BE2C (cell line): ENCODE measurements at places on chromosomes 1 and 21.

DNA sequence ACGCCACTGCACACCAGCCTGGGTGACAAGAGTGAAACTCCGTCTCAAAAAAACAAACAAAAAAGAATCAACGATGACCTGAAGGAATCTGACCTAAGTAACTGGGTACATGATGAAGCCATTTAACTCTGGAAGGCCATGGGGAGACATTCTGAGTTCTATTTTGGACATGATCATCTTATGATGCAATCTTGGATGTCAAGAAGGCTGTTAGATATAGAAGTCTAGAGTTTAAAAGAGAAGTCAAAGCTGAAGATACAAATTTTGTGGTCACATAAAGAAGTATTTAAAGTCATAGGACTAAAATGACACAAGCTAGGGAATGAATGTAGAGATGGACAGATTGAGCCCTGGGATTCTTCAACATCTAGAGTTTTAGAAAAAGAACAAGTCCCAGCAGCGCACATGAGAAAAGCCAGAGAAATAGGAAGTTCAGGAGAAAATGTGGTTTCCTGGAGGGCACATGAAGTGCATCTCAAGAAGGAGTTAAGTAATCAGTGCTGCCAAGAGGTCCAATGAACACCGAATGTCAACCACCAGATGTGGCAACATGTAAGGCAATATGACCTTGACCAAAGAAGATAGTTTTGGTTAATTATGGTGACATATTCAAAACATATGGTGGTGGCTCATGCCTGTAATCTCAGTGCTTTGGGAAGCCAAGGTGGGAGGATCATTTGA, 26.8 kb downstream of the ELK4 start:
- no peak for DNase-seq

DNA sequence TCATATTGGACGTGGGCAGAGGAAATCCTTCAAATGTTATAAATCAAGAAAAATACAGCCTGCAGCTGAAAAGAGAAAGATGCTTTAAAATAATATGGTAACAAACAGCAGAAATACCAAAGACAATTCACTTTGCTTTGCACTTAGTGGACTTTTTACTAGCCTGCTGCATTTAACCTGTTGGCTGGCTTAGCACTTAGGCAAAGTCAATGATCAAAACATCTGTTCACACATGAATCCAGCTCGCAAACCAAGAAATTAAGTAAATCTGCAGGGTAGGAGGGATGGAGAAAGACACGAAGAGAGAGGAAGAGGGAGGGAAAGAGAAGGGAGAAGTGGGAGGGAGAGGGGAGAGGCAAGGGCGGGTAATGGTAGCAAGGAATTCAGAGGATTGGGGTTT, 103.6 kb upstream of the RAB4A start:
- no peak for DNase-seq

DNA sequence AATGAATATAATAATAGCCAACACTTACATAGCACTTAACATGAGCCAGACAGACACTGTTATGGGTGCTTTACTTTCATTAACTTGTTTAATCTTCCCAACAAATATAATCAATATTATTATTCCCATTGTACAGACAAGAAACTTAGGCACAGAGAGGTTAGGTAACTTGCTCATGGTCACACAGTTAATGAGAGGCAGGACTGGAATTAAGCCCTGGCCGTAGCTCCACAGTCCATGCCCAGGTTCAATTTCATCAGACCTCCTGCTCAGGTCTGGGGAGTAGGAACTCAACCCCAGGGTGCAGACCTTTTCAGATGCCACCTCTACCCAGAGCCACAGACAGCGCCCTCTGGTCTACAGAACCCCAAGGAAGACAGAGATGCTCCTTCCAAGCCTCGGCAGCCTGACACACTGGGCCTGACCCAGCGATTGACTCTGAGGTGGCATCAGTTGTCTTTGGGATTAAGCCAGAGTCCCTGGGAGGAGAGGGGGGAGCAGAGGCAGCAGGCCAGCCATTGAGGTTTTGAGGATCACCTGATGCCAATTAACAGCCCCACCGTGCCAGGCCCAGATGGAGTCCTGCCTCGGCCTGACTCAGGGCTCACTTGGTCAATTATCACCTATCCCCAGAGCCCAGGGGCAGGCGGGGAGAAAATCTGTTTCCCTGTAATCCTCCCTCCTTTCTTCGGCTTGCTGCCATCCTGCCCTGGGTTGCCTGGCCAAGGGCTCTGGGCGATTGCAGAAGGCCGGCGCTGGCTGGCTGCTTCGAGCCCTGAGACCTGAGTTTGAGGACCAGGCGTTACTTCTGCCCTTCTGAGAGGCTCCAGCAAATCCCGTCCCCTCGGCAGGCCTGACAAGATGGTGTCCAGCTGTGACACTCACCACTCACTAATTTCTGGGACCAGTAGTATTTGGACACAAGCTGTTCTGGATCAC, 116.7 kb downstream of the LACTBL1 start:
- DNase-seq, result no peak

DNA sequence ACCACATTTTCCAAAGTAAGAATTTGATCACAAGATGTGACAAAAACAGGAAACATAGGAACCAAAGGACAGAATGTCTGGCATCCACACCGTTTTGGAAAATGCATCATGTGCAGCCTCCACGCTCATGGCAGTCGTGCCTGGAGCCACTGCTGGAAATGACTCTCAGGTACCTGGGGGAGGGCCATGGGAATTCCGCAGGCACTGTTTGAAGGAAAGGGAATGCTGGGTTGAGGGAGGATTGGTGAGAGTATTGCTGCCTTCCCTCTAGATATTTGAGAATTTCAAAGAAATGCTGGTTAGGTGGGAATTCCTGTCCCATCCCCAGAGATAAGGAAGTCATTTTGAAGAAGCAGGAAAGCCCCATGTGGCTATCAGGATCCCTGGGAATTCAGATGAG, 10.8 kb downstream of the SLAMF1 start:
- no peak for DNase-seq

GRCh38 chr1:59597420-59598119, 217.2 kb upstream of the HOOK1 start:
- no peak for DNase-seq

DNA sequence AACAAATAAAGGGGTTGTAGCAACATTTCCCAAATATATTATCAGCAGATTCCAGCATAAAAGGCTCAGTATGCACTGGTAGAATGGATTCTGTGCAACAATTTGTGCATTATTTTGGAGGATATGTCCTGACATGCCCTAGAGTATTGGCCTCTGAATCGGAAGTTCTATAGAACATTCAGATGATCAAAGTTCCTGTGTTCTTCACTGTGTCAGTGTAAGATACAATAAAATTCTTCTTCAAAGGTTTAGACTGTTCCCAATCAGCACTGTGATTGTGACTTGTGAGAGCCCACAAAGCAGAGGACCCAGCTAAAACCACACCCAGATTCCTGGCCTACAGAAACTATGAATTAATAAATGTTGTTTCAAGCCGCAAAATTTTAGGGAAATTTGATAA, 33.6 kb upstream of the GBP5 start:
- no peak for DNase-seq

- DNase-seq, result no peak
These were observed 27.7 kb downstream of the EPS15 start for GRCh38 chr1:51491166-51491981.

DNA sequence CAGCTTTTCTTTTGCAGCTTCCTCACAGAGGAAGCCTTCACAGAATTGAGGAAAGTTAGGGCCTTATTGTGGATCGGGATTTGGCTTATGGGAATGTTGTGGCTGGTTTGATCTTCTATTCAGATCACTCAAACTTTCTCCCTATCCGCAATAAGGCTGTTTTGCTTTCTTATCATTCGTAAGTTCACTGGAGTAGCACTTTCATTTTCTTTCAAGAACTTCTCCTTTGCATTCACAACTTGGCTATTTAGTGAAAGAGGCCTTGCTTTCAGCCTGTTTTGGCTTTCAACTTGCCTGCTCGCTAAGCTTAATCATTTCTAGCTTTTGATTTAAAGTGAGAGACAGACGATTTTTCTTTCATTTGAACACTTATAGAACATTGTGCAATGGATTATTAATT, 181.9 kb upstream of the B3GALT2 start:
- no peak for DNase-seq

- no peak for DNase-seq
These were observed 133.1 kb downstream of the AJAP1 start for GRCh38 chr1:4787551-4787950.

DNA sequence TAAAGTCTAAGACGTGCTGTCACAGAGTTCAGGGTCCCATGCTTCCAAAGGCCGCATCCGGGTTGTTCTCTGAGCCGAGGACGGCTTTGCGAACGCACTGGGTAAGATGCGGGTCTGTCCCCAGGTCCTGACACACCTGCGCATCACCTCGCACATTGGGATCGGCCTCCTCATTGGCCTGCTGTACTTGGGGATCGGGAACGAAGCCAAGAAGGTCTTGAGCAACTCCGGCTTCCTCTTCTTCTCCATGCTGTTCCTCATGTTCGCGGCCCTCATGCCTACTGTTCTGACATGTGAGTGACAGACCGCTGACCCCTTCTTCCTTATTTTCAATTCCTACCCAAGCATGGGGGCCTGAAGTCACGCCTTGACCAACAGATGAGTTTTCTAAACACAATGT, 25.3 kb downstream of the TFF3 start:
- DNase-seq, result no peak

GRCh38 chr1:44261962-44262361, 48.7 kb downstream of the DMAP1 start:
- DNase-seq, result no peak
